ENCODE measurements at places on chromosomes 5 and 9. TPM values are rescaled to one million over a fixed set of nuclear protein-coding genes. Genes with fewer than 3 reads are reported as not detected.
A peak's percentile ranks its signal among the peaks of the same experiment; 100 is the strongest.

DNA sequence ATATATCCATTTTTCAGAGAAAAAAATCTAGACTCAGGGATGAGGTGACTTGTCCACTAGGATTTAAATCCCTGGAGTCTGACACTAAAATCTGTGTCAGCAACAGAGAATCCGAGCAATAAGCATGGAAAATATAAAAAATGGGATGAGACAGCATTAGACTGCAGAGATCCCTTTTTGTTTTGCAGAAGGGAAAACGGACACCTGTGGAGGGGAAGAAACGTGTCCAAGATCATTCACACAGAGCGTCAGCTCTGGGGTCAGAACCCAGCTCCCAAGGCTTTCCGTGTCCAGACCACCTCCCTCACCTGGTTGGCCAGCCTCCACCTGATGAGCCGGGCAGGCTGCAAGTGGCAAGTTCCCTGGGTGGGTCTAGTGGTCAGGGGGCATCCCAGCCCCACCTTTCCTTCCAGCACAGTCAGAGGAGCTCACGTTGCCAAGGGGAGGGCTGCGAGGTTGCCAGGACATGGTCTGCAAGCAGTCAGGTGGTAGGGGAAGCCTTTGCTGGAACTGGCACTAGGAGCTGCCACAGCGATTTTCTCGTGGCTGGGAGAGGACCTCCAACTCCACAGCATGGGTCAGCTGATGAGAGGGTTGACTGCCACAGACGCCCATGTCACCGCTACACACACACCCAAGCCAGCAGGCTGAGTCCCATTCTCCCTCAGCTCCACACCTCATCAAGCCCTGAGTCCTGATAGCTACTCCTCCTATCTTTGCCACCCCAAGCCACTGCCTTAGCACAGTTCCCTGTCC, 65.9 kb upstream of the CPLX2 start:
- DNase-seq, result no peak

- DNase-seq, result no peak
Measured at GRCh38 chr5:79297661-79298060, 61.7 kb downstream of the JMY start.

Gene TCF7
- total RNA-seq, result 2.2 TPM

DNA sequence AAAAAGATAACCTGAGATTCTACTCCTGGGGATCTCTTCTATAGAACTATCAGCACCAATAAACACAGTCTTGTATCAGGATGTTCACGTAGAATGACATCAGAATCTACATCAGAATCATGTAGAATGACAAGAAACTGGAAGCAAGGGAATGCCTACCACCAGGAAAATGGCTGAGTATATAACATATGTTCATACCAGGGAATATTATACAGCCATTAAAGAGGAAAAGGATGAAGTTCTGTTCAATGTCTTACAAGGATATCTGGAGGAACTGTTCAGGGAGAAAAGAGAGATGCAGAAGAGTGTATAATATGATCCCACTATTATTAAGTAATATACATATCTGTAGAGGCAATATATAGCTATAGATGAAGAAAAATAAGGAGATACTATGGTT, 4.8 kb downstream of the ZBED3 start:
- no peak for DNase-seq

DNA sequence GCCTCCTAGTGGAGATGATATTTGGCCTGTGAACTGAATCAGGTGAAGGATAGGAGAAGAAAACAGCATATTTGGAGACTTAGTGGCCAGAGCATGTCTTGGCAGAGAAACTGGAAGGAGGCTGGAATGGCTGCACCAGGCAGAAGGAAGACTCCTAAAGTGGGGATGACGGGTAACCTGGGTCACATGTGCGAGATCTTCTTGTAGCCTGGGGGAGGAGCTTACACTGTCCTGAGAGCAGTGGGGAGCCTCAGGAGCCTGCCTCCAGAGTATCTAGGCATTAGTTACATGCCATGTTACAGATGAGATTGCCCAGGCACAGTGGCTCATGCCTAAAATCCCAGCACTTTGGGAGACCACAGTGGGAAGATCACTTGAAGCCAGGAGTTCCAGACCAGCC, 49.8 kb downstream of the JADE2 start:
- no peak for DNase-seq

Gene RNF183
- total RNA-seq, result not detected

- DNase-seq, result no peak
Measured at GRCh38 chr5:34045023-34045422, 2.0 kb upstream of the C1QTNF3 start.

DNA sequence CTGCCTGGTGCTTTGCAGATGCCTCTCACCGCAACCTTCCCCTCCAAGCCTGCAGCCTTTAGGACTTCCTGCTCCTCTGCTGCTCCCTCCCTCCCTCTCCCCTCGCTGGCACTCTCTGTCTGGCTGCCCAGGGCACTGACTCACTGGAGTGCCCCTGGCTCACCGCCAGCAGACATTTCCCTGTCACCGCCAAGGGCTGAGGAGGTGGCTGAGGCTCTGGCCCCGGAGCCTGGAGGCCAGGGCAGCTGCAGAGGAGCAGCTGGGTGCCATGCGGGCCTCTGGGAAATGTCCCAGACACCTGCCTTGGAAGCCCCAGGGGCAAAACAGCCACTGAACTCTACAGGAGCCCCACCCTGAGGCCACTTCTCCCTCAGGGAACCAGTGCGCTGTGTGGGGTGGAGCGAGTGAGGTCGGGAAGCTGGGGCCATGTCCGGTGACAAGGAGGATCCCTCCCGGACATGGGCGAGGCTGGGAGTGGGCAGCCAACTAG, 53.4 kb downstream of the TENT4A start:
- peak; percentile 91 for DNase-seq

Measured in cardiac septum (tissue), 1 donor.